ENCODE measurements at places on chromosomes 16 and 17.

- DNase-seq, result no peak
Observed at GRCh38 chr17:9223531-9223930, 202.2 kb downstream of the NTN1 start.

DNA sequence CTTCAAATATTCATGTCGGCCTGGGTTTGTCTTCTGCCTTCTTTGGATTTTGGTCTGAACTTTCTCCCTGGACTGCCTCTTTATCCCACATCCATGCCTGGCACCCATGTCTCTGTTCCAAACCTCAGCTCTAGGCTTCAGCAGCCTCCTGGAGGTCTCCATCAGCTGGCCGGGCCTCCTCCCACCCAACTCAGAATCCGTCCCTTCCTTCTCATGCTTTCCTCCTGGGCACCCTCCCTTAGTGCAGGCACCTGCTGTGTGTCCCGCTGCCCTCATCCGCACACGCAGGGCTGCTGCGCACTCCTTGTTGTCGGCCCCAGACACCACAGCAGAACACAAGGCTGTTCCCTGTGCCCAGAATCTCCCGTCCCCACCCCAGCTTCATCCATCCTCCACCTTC is 14.0 kb downstream of the LDHD start:
- DNase-seq, result no peak

DNA sequence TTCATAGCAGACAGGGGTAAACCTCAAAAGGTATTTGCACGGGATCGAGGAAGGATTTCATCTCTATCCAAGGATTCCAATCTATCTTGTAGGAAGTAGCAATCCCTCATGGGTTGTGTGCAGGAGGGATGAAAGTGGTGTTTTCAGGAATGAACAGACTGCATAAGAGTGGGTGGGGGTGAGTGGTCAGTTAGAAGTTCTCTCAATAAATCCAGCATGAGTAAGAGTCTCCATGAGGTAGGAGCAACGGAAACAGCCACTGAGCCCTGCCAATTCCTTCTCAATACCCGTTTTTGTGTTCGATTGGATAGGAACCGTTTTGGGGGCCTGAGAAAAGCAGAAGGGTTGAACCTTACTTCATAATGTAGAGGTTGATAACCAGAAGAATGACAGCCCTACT is 375.6 kb downstream of the SOX9 start:
- DNase-seq, result no peak

DNA sequence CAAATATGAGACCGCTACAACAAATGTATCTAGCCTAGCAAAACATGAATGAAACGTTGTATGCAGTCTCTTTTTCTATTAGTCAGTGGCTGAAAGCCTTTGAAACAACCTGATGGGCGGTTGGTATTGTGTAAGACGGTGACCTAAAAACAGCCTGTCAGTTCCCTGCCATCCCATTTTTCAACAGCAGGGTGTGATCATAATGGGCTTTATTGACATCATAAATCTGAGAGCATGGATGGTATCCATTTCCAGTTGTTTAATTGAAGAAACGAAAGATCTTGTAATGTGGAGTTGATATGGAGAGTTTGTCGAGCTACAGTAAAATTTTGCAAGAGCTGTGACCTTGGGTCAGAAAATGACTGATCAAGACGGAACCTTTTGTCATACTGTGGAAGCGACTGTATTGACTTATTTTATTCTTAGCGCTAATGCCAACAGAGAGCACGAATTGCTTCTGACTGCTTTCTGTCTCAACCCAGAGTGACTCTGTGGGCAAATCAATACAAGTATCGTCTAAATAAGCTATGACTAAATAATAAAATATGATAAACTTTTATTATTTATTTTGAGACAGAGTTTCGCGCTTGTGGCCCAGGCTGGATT is 12.3 kb upstream of the MEIOB start:
- DNase-seq, result no peak

- DNase-seq, result no peak
Observed at GRCh38 chr16:1035066-1035415, 37.5 kb upstream of the SSTR5 start.

DNA sequence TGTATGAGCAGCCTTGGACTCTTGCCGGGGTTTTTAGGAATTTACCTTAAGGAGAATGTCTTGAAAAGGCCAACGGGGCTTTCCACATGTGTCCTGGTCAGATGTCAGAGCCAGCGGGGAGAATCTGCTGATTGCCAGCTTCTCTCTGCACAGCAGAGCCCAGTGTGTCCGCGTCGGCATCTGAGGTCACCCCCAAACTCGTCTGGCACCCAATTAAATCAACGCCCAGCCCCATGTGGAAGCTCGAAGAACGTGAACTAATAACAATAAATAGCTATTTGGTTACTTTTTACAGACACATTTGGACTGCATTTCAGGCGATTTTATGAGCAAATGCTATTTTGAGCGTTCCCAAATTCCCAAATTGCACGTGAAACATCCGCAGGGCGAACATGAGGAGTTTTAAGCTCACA is 303.5 kb downstream of the FOXL1 start:
- no peak for DNase-seq

DNA sequence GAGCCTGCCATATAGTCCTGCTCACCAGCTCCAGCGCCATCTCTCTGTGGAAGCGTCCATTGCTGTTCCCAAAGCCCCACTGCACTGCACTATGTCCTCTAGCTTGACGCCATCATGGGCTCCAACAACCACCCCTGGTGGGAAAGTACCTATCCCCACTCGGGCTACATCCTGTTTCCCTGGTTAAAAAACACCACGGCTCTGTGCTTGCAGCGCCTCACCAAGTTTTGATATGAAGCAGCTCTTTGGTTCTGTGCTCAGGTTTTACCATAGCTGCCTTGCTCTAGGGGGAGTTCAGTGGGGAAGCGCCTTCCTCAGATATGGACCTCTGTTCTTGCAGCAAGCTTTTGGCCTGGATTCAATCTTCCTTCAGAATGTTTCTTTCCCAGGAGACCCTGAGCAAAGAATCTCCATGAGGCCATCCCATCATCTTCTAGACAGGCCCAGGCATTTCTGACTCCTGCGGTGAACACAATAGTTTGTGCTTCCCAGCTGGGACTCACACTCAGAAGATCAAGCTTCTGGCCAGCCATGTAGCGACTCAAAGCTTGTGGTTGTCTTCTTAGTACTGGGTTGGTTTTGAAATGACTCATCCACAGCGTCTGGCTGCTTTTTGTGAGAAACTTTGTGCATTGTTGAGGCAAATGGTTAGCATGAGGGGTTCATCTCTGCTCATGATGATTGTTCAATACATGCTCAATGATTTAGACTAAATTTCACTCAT is 39.5 kb downstream of the DYNLRB2 start:
- peak; percentile 21 for DNase-seq

- DNase-seq, result no peak
Observed at GRCh38 chr17:20284022-20284421, 183.3 kb downstream of the LGALS9B start.

- DNase-seq, result no peak
Observed at GRCh38 chr16:65283181-65283651, 161.4 kb upstream of the CDH11 start.

GRCh38 chr17:71099003-71099714 is 929.8 kb downstream of the KCNJ2 start:
- no peak for DNase-seq

- DNase-seq, result no peak
Observed at GRCh38 chr16:85984231-85984880, 85.4 kb downstream of the IRF8 start.

DNA sequence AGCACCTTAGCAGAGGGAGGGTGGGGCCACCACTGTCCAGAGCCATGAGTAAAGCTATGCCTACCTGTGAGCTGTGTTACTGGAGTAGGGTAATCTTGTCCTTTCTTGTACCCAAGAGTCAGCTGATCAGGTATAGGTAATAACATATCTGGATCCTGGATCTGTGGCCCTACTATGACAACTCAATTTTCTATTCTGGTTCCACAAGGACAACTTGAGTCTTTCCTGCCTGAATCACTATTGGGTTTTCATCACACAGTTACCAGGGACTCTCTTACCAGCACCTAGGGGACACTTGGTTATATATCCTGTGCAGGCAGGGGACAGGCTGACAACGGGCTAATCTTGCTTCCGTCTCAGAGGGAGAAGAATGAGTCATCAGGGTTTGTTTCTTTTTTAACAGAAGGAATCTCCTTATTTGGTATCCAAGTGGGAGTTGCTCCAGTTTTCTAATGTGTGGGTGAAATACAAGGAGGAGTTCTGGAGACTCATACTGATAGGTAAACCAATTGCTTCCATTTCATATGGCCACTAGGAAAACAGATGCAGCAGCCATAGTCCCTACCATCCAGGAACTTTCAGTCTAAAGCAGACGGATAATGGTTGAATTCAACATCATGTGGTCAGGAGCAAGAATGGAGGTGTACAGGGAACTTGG is 6.8 kb downstream of the ZNF267 start:
- no peak for DNase-seq

DNA sequence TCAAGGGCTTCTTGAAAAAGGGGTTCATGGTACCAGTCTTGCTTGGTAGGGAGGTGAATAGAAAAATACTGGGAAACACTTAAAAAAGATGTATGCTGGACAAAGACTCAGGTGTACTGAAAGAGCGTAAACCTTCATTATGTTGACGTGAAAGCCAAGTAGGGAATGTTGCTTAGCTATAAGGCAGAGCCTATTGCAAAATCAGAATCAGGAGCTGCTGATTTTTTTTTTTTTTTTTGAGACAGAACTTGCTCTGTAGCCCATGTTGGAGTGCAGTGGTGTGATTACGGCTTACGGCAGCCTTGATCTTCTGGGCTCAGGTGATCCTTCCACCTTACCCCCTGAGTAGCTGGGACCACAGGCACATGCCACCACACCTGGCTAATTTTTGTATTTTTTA is 3.9 kb downstream of the TMEM94 start:
- no peak for DNase-seq

DNA sequence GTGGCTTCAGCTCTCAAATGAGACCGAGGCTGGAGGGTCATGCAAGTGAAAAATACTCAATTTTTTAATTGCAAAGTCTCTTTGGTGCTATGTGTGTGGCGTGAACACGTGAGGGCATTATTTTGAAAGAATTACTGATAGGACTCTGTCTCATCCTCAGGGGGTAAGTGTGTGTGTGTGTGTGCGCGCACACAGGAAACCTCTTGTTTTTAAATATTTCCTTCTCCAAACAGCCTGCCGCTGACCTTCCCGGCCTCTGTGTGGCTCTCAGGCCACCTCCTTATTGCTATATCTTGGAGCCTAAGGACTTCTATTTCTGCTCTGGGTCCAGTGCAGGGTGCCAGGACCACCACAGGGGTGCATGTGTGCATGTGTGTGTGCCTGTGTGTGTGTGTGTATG is 99.7 kb downstream of the CMIP start:
- no peak for DNase-seq

DNA sequence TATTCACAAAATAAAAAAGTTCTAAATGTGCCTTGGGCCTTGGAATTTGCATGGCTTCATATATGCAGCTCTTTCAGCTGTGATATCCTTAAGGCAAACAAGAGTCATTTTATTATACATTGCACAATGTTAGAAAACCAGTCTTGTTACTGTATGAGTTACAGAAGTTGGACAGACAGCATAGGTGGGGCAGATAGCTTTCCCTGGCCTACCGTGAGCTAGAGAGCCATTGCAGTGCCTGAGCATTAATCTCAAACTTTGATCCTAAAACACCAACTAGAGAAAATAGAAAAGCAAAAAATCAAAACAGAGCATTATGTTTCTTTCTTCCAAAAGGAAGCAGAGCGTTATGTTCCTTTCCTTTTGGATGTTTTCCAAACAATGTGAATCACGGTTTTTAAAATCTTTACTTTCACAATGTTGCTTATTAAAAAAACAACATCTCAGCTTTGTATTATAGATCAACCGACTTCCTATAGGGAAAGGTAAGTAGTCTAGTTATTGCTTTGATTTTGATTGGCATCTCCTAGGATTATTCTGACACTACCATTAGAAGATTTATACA is 32.2 kb downstream of the ARHGAP44 start:
- DNase-seq, result no peak

GRCh38 chr16:27177031-27177774 is 26.1 kb upstream of the KDM8 start:
- no peak for DNase-seq

DNA sequence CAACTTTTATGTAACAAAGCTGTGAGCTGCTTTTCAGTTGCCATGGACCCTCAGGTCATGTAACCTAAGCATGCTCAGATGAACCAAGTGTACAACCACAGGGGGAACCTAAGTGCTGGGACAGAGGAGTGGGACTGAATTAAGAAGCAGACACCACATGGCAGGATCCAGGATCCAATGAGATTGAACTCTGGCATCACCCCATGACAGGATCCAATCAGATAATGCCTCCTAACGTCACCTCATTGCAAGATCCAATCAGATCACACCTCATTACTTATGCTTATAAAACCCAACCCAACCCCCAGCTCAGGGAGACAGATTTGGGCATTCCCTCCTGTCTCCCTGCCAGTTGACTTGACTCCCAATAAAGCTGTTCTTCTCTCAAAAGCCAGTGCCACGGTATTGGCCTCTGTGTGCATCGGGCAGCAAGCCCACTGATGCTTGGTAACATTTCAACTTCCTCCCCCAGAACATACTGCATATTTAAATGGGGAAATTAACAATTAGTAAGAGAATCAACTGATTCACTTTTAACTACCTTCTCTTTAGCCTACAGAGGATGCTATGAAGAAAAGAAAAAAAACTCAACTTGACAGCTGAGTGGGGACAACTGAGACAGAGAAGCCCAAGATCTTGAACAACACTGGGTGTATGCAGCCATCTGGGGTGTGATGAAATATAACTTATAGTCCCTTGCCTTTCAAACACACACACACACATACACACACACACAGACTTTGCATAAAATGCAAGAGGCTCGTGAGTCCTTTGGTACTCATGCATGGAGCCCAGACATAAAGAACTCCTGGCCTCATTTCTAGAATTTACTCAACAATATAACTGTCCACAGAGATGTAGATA is 148.4 kb downstream of the SLC39A11 start:
- DNase-seq, result no peak

GRCh38 chr17:40253565-40253964 is 34.1 kb upstream of the CDC6 start:
- no peak for DNase-seq

DNA sequence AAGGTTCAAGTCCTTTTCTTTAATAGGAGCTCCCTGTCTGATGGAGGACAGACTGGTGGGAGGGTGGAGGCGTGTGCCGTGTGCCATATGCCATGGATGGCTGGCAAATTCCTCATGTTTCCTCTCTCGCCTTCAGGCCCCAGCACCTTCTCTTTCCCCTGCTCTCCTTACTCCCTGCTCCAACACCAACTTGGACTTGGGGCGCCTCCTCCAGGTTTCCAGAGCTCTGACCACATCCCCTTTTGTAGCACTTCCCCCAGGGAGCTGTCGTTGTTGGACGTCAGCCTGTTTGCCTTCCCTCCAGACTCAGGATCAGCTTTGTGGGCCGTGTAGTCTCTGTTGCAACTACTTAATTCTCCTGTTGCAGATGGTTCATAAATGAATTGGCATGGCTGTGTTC is 30.7 kb downstream of the TMC7 start:
- DNase-seq, result no peak

All from stimulated activated CD4-positive, alpha-beta T cell treated with anti-CD3 and anti-CD28 coated beads, TNF-alpha, amount 100 ng/mL, for 4 hours (primary cell).